Omental fat pad (tissue), 4 donors: ENCODE measurements at places on chromosomes 1 and 21.

DNA sequence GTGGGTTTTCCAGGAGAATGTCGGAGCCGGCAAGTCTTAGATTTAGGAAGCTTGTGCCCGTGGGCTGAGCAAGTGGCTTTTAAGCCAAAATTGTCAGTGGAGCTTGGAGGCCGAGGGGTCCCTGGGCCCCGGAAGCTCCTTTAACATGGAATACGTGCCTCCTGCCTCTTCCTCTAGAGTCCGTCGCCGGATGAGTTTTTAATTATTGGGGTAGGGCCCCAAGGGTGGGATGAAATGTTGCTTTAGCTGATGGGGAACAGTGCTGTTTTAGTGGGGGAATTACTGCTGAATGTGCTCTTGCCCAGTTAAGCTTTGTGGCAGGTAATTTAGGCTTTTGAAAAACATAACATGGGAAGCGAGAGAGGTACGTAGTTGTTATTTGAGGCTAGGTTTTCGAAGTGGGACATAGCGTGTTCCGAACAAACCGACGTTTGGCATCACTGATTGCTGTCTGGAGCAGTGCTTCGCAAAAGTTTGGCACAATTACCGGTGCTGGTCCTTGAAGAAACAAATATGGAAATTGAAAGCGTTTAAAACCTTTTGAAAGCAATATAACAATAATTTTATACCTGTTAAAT lies 786 bp downstream of the RPL5 start:
- DNase-seq: no peak

DNA sequence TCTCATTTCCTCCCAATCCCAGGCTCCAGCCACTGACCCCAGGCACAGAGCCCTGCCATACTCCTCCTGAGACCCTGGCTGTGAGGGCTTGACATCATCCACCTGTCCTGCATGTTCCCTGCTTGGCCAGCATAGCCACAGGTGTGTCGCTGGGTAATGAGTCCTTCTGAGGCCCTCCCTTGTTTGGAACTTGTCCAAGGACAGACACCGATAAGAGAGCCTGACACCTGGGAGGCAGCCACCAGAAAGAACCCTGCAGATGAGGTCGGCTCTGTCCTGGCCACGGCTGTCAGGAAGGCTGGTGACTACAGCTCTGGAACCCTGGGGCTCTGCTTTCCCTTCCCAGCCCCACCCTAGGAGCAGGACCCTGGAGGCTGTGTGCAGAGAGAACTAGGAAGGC lies 34.6 kb downstream of the TMEM63A start:
- no peak for DNase-seq

DNA sequence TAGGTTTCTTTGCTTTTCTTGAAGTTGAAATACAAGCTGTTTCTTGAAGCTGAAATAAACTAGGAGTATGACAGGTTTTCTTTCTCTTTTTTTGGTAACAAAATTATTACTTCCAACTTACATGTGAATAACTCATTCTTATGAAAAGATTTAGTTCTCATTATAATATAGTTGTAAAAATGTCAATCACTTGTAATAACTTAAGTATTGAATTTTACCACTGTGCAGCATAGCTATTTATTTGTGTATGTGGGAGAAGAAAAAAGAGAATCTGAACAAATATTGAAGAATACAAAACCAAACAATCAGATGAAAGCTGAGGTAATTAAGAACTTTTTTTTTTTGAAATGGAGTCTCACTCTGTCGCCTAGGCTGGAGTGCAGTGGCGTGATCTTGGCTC lies 11.1 kb downstream of the CLIC4 start:
- no peak for DNase-seq

DNA sequence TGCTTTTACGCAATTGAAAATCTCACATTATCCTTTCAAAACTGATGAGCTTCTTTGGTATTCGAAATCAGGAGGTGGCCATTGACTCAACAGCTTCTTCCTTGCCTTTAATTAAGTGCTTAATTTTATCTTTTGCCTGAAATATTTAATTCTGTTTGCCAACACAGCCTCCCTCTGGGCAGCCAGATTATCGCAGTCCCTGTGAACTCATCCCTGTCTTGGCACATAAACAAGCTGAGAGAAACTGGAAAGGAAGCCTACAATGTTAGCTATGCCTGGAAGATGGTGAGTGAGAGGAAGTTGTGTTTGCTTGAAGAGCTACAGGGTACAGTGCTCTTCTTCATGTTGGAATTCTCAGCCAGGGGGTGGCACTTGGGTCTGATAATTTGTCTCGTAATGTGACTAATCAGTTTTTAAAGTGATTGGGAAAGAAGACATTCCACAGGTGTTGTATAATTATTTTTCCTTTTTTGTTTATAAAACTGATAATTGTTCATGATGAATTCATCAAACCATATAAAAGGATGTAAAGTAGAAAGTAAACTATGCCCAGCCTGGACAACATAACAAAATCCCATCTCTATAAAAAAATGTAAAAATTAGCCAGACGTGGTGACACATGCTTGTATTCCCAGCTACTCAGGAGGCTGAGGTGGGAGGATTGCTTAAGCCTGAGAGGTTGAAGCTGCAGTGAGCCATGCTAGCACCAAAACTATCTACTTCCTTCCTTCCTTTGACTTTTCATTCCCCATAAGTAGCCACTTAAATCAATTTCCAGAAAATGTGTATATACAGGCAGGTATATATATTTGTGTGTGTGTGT lies 90.1 kb upstream of the RAVER2 start:
- DNase-seq: no peak

- no peak for DNase-seq
These were observed 4.7 kb upstream of the ZNF496 start for GRCh38 chr1:247336390-247336789.

GRCh38 chr1:219664310-219665029 lies 51.6 kb upstream of the ZC3H11B start:
- DNase-seq: no peak

DNA sequence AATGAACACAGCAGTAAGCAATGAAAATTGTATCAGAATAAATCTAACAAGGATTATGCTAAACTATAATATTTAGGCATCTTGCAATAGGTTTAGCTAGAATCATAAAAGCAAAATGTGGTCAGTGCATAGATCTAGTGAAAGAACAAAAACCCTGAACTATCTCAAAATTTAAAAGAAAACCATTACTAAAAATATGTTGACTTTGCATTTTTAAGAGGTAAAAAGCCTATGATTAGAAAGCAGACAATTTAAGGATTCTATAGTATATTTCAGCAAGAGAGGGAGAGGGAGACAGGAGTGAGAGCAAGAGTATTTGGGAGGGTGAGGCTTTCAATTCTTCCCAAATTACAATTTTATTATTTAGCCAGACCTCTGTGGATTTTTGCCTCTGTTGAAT lies 219.4 kb downstream of the TTLL7 start:
- DNase-seq: no peak

GRCh38 chr1:198902655-198903054 lies 263.8 kb downstream of the PTPRC start:
- no peak for DNase-seq

DNA sequence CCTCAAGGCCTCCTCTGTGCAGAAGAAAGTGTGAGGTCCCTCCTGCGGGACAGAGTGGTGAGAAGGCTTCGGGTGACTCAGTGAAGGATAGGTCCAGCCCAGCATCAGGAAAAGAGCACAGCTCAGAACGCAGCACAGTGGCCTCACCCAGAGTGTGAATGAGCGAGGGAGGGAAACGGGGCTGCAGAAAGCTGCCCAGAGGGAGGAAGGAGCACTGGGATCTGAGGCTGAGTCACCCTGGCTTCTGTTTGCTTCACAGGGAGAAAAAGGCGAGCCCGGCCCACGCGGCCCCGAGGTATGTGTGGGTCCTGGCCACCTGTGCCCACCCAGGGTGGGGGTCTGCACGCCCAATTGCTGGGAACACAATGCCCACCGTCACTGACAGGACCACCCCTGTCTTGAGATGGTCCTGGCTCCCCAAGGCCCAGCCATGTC lies 24.3 kb downstream of the COL6A2 start:
- DNase-seq: peak; percentile 19

- DNase-seq: no peak
These were observed 2.1 kb downstream of the MXRA8 start for GRCh38 chr1:1356166-1356795.

DNA sequence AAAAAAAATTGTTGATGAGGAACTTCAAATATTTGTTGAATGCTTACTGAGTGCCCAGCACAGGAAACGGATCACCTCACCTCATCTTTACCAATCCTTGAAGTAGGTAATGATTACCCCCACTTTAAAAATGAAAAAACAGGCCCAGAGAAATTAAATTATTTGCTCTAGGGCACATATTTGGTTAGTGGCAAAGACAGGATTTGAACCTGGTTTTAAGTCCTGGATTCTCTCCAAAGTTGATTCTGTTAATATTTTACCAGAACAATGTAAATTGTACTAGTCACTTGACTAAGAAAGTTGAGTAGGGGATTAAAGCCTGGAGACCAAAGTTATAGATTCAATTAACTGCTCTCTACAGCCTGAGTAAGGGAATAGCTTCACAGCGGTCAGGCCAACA lies 97.9 kb downstream of the GIPC2 start:
- no peak for DNase-seq

- DNase-seq: no peak
These were observed 98.5 kb downstream of the CDC42BPA start for GRCh38 chr1:227219715-227220292.

GRCh38 chr21:19993268-19993667 lies 1004.9 kb upstream of the NCAM2 start:
- DNase-seq: no peak

GRCh38 chr1:4637616-4638344 lies 16.6 kb upstream of the AJAP1 start:
- DNase-seq: no peak

- DNase-seq: no peak
These were observed 73.6 kb downstream of the SLC27A3 start for GRCh38 chr1:153848805-153849204.

- DNase-seq: no peak
These were observed 168.4 kb downstream of the FASLG start for GRCh38 chr1:172827301-172827700.

DNA sequence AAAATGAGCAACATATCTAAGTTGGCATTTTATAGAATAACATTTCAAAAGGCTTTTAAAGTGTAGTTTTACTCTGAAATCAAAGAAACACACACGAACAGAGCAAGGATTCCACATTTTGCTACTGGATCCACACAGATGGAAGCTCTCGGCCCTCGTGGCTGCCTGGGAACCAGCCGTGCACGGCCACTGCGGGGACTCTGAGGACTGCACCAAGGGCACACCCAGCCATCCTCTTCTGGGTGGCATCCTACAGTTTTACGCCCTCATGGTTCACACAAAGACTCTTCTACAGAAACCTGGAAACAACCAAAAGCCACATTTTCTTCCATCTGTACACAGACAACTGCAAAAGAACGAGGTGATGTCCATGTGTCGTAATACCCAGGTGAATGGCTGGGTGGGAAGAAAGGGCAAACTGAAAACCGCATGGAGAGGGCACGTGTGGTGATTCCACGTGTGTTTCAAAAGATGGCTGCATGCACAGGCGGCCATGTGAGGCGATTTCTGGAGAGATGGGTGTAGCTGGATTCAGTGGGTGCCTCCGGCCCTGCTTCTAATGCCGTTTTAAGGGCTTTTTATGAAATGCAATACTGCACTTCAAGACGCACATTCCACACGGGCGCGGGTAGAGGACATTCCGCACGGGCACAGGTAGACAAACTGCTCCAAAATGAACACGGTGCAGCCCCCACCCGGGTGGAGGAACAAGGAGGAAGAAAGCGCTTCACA lies 8.1 kb downstream of the POFUT2 start:
- DNase-seq: no peak

DNA sequence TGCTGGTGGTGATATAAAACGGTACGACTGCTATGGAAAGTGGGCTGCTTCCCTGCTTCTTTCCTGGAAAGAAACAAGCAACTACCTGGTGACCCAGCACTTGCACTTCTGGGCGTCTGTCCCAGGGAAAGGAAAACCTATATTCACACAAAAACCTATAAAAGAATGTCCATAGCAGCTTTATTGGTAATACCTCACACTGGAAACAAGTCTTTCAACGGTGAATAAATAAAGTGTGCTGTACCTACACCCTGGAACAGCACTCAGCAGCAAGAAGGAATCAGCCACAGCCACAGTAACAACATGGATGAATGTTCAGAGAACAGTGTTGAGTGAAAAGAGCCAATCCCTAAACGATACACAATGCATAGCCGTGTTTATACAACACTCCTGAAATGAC lies 19.9 kb downstream of the SLC19A1 start:
- DNase-seq: no peak

GRCh38 chr1:215292932-215293331 lies 210.4 kb downstream of the KCNK2 start:
- no peak for DNase-seq

GRCh38 chr1:201536558-201536957 lies 2.4 kb upstream of the NAV1 start:
- no peak for DNase-seq

- DNase-seq: no peak
These were observed at the start of gene KRTAP19-5 for GRCh38 chr21:30502041-30502440. KRTAP19-5 (minus strand) TSS chr21:30502141; CDS start chr21:30502090, 51 bp downstream.

- no peak for DNase-seq
These were observed 44.3 kb upstream of the HPDL start for GRCh38 chr1:45282351-45282750.

- no peak for DNase-seq
These were observed 31.6 kb upstream of the NUF2 start for GRCh38 chr1:163290025-163290640.

DNA sequence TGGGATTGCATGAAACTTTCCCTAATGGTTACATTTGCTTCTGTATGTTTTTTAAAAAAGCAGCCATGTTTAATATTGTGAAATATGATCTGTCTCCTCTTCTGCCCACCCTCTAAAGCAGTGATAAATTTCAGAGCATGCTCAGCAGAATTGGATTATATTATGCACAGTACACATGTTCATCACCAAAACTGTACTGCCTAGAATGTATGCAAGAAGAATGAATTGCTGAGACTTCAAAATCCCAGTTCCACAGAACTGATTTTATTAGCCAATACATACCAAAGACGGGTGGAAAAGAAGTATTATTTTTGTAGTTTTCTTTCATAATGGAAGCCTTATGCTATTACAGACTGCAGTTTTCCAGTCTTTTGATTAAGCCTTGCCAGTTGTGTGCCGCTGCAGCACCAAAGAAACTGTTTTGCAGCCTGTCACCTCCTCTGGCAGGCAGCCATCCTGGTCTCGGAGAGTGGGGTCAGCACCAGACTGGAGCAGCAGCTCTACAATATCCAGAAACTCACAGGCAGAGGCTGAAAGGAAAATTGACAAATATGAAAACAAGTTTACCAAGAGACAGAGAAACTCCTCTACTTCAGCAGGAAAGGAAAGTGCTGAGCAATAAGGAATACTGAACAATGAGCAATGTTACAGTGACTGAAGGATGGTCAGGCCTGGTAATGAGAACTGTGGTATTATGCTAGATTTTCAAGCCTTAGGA lies 58.1 kb downstream of the LHX4 start:
- no peak for DNase-seq

DNA sequence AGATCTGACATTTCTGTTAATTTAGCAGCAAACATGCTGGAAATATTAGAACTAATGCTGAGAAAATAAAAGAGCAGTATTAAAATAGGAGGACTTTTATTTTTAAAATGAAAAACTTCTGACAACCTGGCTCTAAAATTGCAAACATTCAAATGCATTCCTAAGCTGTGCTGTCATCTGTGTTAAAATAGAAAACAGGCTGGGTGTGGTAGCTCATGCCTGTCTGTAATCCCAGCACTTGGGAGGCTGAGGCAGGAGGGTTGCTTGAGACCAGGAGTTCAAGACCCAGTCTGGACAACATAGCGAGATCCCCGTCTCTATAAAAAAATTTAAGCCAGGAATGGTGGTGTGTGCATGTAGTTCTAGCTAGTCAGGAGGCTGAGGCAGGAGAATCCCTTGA lies 44.6 kb downstream of the MIGA1 start:
- DNase-seq: no peak
